Adrenal gland (tissue), 19 donors: ENCODE measurements at places on chromosomes 12 and 14.
A peak's percentile ranks its signal among the peaks of the same experiment; 100 is the strongest.

- no peak for DNase-seq
Observed at GRCh38 chr14:33551963-33552362, 398.9 kb downstream of the EGLN3 start.

DNA sequence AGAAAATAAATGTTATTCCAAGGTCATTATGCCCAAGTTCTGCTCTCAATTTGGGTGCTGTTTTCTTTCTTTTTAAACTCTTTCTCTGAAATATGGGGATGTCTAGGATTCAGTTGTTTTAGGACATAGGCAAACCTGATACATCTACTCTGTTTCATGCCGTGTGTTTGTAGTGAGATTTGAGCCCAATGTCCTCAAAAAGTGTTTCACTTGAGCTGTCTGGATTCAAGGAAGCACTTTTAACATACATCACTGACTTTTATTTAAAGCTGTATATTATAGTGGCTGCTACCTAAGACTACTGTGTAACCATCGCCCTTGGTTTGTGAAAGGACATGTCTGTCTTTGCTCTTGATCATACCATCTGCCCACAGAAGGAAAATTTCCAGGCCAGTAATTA, 709.3 kb upstream of the STXBP6 start:
- DNase-seq = no peak

DNA sequence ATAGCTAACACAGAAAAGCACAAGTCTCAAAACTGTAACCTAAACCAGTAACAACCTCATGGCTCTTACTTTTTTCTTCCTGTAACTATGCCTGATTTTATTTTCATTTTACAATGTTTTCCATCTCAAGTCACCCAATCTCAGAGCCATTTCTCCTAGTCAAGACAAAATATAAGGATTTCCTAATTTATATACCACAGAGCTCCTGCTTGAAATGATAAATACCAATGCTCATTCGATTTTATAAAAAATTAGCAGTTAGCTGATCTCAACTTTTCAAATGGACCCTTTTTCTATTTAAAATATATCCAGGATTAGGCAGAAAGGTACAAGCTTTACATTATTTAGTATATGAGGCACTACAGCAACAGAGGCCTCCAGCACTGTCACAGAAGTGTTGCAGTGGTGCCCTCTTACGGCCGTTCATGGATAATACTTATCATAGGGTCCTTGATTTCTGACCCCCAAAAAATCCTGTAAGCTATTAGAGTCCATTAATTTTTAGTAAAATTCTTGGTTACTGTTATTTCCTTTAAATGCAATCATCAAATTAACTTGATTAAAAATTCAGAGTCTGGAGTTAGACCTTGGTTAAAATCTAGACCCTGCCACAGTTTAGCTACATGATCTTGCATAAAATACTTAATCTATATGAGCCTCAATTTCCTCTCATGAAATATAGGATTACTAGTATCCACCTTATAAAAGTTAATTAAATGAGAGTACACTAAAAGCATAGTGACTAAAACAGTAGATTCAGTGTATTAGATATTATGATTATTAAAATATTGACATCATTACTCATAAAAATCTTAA, 68.3 kb downstream of the SEC23A start:
- DNase-seq = no peak

- DNase-seq = no peak
Observed at GRCh38 chr12:128644664-128645296, 179.0 kb downstream of the SLC15A4 start.

GRCh38 chr14:24296341-24297157, 3.0 kb downstream of the DHRS1 start:
- DNase-seq = peak; percentile 73

DNA sequence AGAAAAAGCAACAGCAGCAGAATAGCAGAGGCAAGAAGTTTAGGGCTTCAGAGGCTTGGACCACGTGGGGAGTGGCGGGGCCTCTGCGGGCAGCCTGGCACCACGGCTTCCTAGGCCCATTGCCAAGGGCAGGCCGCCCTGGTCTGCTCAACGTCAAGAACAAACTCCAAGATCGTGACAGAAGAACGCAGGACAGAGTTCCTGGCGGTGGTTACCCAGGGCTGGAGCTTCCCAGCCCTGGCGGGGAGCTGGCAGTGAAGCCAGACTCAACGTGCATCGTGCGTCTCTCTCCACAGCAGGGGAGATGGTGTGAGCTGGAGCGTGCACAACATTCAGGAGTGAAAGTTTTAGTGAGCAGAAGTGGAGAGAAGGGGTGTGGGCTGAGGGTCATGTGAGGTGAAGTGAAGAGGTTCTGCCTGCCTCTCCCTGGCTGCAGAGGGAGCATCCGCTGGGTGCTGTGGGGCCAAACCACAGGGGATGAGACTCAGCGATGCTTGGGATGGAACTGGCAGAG, 13.9 kb upstream of the CACNA2D4 start:
- DNase-seq = peak; percentile 52

- DNase-seq = no peak
Observed at GRCh38 chr12:67940780-67941243, 48.4 kb upstream of the IFNG-AS1 start.

- no peak for DNase-seq
Observed at GRCh38 chr14:34983786-34984185, 994 bp downstream of the SRP54 start.

- no peak for DNase-seq
Observed at GRCh38 chr12:71973687-71974086, 35.0 kb downstream of the TPH2 start.

- DNase-seq = no peak
Observed at GRCh38 chr12:47158792-47159191, 79.0 kb upstream of the AMIGO2 start.

GRCh38 chr12:2374092-2374906, 321.5 kb downstream of the CACNA1C start:
- no peak for DNase-seq

GRCh38 chr12:70950451-70950850, 29.9 kb upstream of the PTPRR start:
- no peak for DNase-seq

GRCh38 chr12:39429809-39430208, 13.1 kb downstream of the KIF21A start:
- DNase-seq = no peak

DNA sequence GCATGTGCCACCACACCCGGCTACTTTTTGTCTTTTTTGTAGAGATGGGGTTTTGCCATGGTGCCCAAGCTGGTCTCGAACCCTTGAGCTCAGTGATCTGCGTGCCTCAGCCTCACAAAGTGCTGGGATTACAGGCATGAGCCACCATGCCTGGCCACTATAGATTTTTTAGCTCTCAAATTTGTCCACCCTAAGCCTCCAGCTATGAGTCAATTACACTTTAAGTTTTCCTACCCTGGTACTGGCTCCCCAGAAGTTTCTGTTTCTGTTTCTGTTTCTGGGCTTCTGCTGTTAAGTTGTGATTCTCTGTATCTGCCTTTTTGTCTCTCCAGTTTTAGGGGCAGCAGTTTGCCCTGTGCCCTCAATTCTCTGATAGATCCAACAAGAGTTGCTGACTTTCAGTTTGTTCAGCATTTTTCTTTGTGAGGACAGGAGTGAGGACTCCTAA, 4.4 kb upstream of the TINF2 start:
- no peak for DNase-seq

DNA sequence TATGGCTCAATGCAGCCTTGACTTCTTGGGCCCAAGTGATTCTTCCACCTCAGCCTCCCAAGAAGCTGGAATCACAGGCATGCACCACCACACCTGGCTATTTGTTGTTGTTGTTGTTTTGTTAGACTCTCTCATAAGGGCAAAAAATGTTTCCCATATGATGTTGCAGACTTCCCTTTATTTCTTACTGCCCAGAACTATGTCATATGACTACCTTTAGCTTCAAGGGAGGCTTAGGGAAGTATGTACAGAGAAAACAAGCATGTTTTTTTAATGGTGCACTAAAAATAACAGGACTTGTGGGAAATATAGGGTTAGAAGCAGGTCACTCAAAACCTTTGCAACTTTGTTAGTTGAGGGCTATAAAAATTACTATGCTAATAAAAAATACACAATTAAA, 4.3 kb upstream of the GPR19 start:
- DNase-seq = no peak

DNA sequence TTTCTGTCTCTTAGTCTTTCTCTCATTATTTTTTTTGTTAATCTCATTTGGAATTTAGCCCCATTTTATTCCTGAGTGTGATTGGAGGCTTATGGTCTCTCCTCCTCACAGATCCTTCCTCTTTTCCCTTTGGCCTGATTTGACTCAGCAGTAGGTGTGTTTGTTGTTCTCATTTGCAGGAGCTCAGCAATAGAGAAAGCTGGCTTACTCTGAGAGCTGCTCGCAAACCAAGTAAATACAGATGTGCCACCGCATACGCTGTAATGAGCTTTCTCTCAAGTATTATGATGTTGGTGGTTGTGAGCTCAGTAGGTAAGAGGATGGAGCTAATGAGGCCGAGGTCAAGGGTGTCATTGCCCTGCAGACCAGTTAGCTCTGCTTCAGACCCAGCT, 206.5 kb downstream of the ETV6 start:
- no peak for DNase-seq

DNA sequence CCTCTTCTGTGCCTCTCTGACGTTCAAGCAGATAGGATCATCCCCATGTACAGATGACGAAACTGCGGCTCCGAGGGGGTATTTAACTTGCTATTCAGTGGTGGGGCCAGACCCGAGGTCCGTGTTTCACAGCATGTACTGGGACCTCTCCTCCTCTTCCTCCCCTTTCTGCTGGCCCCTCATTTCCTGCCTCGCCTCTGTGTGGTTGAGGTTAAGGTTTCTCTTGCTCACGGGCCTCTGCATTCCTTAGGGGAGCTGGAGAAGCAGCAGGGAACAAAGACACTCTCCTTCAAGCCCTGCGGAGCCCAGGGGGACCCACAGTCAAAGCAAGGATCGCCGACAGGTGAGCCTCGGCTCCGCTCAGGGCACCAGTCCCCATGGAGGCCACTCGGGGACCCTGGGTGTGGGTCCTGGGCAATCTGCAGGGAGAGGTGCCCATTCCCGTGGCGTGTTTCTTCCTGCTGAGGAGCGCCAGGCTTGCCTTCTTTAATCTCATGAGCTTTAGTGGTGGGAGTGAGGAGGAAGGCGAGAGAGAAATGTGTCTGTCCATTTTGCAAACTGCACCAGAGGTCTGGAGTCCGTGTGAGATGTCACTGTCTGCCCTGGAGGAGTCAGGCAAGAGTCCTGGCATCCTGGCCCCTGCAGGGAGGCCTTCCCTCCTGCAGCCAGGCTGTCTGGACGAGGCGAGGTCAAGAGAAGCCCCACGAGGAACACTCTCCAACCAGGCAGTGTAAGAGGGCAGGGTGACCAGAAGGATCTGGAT, 45.0 kb downstream of the SLC6A12 start:
- no peak for DNase-seq

DNA sequence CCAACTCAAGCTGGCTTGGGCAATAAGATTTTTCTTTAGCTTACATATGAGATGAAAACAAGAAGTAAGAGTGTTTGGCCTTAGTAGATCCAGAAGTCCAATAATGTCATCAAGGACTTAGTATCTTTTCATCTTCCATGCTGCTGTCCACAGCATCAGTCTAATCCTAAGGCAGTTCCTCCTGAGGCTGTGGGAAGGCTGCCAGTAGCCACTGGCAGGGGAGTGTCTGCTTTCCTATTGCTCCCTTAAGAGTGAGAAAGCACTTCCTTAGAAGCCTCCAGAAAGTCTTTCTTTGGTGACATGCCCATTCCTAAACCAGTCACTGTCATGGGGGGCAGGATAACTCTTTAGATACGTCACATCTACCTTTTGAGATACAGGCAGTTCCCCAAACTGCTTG, 317.7 kb downstream of the BMP4 start:
- DNase-seq = no peak

DNA sequence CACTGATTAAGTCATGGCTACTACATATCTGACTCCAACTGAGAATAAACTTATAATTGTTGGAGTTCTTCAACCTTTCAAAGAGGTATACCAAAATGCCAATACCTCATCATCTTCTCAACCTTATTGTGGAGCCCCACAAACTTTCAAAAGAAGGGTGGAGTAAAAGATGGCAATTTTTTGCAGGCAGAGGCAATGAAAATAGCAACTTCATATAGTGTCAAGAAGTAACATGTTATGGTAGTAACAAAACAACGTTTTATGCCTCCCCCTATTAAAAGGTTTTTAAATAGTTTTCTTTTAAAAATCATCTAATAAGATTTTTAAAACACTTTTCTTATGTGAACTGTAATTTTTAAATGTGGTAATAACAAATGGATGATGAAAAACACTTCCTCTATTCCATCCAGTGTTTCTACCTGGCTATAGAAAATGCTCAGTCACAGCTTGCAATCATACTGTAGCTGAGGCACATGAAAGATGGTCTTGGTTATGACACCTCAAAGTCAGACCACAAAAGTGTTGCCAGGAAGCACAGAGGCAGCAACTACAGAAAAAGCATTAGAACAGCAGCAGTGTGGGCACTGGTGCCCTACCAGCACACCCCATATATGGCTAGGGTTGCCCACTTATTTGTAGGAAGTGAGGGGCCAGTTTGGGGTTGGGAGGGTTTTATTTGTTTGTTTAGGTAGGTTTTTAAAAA, 7.0 kb downstream of the PPP1R12A start:
- no peak for DNase-seq

GRCh38 chr14:99581374-99581773, 22.6 kb downstream of the CCDC85C start:
- DNase-seq = no peak

DNA sequence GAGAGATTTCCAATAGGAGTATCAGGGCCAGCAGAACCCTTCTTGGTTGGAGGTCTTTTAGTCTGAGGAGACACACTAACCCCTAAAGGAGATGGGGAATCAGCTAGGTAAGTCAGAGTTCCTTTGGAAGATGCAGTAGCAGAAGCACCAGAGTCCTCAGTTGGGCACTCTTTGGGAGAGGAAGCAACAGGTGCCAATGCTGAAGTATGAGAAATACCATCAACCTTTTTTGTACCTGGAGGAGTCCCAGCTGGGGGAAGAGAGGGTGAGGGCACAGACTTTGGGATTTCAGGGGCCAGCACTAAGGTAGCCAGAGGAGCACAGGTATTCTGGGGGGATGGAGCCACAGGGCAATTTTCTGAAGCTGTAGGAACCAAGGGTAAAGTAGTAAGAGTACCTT, 6.0 kb downstream of the NACA start:
- no peak for DNase-seq

DNA sequence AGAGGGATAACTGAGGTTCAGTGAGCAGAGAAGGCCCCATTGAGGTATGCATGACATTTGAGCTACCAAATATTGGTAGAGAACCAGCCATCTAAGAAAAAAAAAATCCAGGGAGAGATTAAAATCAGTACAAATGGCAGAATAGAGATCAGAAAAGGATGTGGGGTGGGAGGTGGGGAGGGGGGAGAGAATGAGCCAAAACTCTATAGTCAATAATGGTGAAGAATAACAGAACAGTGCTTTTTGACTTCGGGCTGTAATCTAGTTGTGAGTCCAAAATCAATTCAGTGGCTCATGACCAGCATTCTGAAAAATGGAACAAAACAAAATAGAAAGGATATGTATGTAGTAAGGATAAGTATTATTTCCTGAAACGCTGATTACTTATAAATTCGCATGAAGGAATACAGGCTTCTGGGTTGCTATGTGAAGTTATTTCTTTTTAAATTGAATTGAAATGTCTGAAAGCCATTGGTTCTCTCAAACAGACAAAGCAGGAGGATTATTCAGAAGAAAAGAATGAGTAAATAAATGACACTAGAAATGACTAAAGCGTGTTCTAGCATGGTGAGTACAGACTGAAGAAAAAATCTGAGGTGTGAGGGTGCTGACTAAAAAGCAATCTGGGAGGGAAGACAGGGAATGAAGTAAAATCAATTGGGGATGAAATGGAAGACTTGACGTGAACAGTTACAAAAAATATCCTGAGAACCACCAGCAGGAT, 72.4 kb downstream of the ATP2B1 start:
- DNase-seq = no peak

GRCh38 chr14:30996892-30997659, 28.4 kb upstream of the AP4S1 start:
- no peak for DNase-seq

- no peak for DNase-seq
Observed at GRCh38 chr12:52874573-52875435, 26.0 kb upstream of the KRT78 start.
